Natural killer cell treated with Interleukin-12 subunit alpha and Interleukin-12 subunit beta and Interleukin-15 and Interleukin-18, amount 100 ng/mL, for 72 hours (primary cell): ENCODE measurements at places on chromosomes 11 and 22.

GRCh38 chr11:117492578-117493251 lies 165.1 kb downstream of the CEP164 start:
- DNase-seq: no peak

- peak; percentile 69 for DNase-seq
Measured at GRCh38 chr11:72676861-72677341, 2.7 kb upstream of the PDE2A start.

DNA sequence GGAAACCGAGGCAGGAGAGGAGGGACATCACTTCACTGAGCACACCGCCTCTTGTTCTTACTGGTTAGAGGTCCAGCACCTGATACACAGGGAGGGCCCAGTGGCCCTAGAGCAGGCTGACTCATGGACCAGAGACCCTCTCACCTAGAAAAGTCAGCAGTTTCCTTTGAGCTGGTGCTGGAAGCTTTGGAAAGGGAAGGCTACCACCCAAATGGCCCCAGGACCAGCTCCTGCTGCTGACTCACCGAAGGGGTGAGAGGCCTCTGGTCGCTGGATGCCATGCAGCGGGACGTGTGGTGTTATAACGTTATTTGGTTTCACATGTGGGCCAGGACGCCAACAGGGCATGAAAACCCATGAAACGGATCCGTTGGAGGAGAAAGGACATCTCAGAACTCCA lies 3.8 kb downstream of the NADSYN1 start:
- no peak for DNase-seq

- DNase-seq: no peak
Measured at GRCh38 chr22:42134100-42135020, 3.8 kb upstream of the CYP2D6 start.

GRCh38 chr11:18455686-18456372 lies at the start of gene LDHAL6A:
TSS of gene LDHAL6A (plus strand) at chr11:18455856. CDS start at chr11:18456681, 825 bp downstream.
- DNase-seq: no peak

DNA sequence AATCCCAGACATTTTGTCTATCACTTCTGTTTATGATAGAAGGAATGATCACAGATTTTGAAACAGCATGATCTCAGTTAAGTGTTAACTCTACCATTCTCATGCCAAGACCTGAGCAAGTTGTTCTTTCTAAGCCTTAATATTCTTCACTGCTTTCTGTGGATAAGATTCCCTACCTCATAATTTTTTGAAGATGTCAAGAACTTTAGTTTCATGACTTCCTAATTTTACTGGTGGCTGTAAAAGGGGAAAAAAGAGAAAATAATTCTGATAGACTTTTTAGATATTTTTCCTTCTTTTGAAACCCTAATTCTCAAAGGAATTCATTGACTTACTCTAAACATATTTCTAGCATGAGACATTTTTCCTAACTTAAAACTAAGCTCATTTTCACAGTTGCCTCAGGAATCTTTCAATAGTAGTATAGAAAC lies 520.0 kb upstream of the LUZP2 start:
- no peak for DNase-seq

GRCh38 chr22:30340911-30341685 lies 14.4 kb upstream of the TBC1D10A start:
- DNase-seq: no peak
